ENCODE measurements at places on chromosomes 2 and 18. TPM values are rescaled to one million over a fixed set of nuclear protein-coding genes. Genes with fewer than 3 reads are reported as not detected.

DNA sequence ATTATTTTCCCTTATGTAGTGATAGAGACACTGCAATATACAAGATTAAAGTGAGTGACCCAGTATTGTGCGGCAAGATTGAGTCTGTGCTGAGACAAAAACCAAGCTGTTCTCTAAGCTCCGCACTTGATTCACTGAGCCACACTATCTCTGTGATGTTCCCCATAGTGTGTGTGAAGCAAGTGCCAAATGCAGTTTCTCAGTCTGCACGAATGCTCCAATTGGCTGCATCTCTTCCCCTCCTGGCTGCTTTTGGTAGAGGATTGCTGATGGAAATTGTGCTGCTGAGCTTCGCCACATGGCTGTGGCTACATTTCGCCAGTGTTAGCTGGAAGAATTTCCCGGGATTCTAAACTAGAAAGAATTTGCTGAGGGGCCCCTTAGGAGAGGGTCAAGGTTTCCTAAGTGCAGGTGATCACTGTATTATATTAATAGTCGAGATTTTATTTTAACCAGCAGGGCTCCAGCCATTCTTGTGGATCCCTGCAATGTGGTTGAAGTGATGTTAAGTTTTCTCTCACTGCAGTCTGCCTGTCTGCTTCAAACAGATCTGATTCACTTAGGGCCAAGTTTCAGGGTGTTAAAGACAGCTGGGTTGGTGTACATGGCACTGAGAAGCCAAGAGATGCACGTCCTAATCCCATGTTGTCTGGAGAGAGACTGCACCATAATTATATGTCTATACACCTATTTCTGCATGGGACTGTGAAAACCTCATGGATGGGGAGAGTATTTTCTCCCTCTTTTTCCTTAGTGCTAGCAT lies 317.2 kb downstream of the DCC start:
- H3K4me3 ChIP-seq = no peak overlapping the region
- no peaks in the 10 kb centered on the region for H3K36me3 ChIP-seq
- no peak for DNase-seq
- no peaks in the 10 kb centered on the region for H3K27me3 ChIP-seq

DNA sequence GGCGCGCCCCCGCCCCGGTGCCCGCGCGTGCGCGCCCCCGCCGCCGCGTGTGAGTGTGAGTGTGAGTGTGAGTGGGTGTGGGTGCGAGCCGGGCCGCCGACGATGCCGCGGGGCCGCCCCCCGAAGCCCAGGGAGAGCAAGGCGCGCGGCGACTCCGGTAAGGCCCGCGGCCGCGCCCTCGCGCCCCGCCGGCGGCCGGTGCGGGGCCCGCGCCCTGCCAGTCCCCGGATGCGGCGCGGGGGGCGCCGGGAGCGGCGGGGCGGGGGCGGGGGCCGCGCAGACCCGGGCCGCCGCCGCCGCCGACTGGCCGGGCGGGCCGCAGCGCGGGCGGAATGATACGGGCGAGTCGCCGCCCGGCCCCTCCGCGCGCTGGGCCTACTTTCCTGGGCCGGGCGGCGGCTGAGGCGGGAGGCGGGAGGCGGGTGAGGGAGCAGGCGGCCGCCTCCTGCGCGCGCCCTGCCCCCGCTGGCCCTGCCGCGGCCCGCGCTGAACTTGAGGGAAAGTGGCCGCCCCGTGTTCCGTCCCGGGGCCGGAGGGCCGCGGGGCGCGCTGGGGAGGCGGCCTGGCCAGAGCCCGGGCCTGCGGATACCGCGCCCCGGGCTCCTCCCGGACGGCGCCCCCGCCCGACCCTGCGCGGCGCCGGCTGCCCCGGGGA lies at the start of gene ZNF236:
ZNF236 (plus strand) TSS at position 52 of the 655 bp plus-strand sequence; CDS start at position 103, 51 bp downstream.
- no peaks in the 10 kb centered on the region for H3K27me3 ChIP-seq
- peaks cover 19% of the 10 kb centered on the region for H3K4me1 ChIP-seq
- DNase-seq = peak; percentile 89

The RBKS gene
- total RNA-seq = 6.4 TPM

GRCh38 chr18:10002280-10002679 lies 88.5 kb downstream of the VAPA start:
- H3K4me1 ChIP-seq = peaks cover 3% of the 10 kb centered on the region
- no peaks in the 10 kb centered on the region for H3K27me3 ChIP-seq
- no peak for DNase-seq
- no peaks in the 10 kb centered on the region for H3K36me3 ChIP-seq

DNA sequence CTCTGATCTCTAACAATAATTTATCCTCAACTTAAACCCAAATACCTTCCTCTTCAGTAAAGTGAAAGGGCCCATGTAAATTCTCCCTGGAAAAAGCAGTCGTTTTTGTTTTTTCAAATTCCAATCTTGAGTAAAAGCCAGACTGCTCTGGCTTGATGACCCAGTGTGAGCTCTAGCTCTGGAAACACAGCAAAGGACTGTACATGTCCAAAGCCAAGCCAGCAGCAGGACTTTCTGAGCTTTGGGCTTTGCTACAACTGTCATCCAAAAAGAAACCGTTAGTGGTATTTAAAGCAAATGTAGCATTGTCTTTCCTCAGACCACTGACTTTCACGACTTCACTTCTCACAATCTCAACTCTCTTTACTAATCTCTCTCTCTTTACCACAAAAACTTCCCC lies 25.4 kb downstream of the SH3YL1 start:
- H3K27ac ChIP-seq = no peak overlapping the region
- DNase-seq = no peak
- H3K4me3 ChIP-seq = no peak overlapping the region
- H3K27me3 ChIP-seq = no peaks in the 10 kb centered on the region
- no peaks in the 10 kb centered on the region for H3K4me1 ChIP-seq

DNA sequence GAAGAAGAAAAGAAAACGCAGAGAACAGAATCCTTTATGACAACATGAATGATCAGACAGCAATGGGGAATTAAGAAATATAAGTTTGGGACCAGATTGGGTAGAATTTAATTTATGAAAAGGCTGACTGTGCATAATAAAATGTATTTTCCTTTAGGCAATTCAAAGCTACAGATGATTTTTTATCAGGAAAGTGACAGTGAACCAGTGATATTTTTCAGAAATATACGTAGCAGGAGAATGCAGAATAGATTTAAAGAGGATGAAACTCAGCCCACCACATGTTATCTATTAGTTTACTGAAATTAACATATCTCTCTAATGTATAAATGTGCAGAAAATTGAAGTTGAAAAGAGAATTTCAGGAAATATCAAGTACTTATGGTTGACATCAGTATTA lies 110.0 kb downstream of the SCN2A start:
- H3K4me3 ChIP-seq = no peak overlapping the region
- DNase-seq = no peak
- H3K27me3 ChIP-seq = no peaks in the 10 kb centered on the region
- H3K4me1 ChIP-seq = no peaks in the 10 kb centered on the region

DNA sequence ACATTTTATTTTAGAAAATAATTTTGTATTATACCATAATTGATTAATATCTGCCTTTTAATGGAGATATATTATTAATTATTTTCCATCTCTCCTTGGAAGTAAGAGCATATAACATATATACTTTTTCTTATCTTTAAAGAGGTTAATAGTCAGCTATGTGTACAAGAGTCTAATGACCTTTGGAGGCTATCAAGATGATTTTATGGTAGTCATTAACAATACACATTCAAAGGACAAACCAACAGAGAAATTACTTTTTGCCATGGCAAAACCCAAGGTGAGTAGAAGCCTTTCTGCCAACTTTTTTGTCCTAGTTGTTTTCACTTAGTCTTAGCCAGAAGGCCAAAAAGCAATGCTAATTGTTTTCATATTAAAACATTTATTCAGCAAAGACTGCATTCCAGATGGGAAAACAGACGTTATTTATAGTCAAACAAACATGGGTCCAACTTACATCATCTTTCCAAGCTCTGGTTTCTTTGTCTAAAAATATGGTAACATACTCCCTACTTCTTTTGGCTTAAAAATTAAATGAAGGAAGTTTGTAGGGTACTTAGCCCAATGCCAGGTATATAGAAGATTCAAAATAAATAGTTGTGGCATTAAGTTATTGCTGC lies 9.6 kb upstream of the DYNC2LI1 start:
- no peak overlapping the region for H3K4me3 ChIP-seq
- H3K27ac ChIP-seq = no peak overlapping the region
- H3K27me3 ChIP-seq = peaks cover 2% of the 10 kb centered on the region
- H3K36me3 ChIP-seq = no peaks in the 10 kb centered on the region
- no peaks in the 10 kb centered on the region for H3K4me1 ChIP-seq

GRCh38 chr2:102366406-102367112 lies 11.0 kb downstream of the IL18R1 start:
- H3K36me3 ChIP-seq = no peaks in the 10 kb centered on the region
- no peak for DNase-seq
- H3K27me3 ChIP-seq = no peaks in the 10 kb centered on the region
- H3K27ac ChIP-seq = no peak overlapping the region
- H3K4me3 ChIP-seq = no peak overlapping the region

The SYT4 gene
- total RNA-seq = not detected

GRCh38 chr2:174574657-174575056 lies 22.9 kb downstream of the WIPF1 start:
- no peaks in the 10 kb centered on the region for H3K27me3 ChIP-seq
- DNase-seq = no peak
- peaks cover 94% of the 10 kb centered on the region for H3K36me3 ChIP-seq
- peaks cover 5% of the 10 kb centered on the region for H3K4me1 ChIP-seq
- H3K27ac ChIP-seq = no peak overlapping the region

The ATOH8 gene
- not detected for total RNA-seq

The DUSP19 gene
- 2.0 TPM for total RNA-seq

The HOXD4 gene
- total RNA-seq = not detected

DNA sequence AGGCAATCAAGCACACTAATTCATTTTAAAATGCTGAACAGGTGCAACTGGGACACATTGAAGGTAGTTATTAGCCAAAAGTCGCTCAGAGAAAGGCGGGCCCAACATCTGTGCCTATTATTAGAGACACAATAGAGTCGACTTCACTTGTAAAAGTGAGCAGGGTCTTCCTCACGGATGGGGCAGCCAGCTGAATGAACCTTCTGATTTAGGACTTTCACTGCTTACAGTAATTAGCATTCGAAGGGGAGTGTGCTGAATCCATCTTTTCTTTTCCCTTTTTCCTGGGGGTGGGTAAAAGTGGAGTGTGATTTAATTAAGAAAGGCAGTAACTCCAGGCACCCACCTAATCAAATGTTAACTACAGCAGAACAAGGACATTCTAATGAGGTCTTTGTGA lies 677.7 kb downstream of the DCDC2C start:
- no peak overlapping the region for H3K27ac ChIP-seq
- H3K27me3 ChIP-seq = no peaks in the 10 kb centered on the region
- no peak overlapping the region for H3K4me3 ChIP-seq
- DNase-seq = no peak

GRCh38 chr2:230828272-230828961 lies 36.3 kb upstream of the ITM2C start:
- peak overlapping the region; percentile 50 for H3K4me3 ChIP-seq
- peaks cover 44% of the 10 kb centered on the region for H3K27me3 ChIP-seq
- no peak overlapping the region for H3K27ac ChIP-seq
- no peak for DNase-seq

DNA sequence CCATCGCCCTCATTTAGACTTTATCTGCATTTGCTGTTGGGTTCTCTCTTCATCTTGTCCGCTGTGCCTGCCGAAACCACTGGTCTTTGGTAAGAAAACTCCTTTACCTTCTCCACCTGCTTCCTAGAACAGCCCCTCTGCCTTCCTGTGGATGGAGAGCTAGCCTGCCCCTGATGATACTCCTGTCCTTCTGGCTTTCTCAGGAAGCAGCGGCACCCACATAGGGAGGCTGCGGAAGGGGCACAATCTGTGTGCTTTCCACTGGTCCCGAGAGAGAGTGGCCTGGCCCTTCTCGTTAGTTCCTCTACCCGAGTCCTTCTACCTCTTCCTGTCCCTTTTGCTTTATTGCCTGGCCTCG lies 80.3 kb upstream of the RBM44 start:
- H3K4me1 ChIP-seq = peaks cover 9% of the 10 kb centered on the region
- H3K27me3 ChIP-seq = no peaks in the 10 kb centered on the region
- H3K27ac ChIP-seq = no peak overlapping the region
- H3K36me3 ChIP-seq = peaks cover 35% of the 10 kb centered on the region
- H3K4me3 ChIP-seq = no peak overlapping the region

Data from B cell (primary cell).